ENCODE measurements at places on chromosomes 4 and X.

- DNase-seq: no peak
These were observed 26.9 kb downstream of the PAPSS1 start for GRCh38 chr4:107693132-107693531.

DNA sequence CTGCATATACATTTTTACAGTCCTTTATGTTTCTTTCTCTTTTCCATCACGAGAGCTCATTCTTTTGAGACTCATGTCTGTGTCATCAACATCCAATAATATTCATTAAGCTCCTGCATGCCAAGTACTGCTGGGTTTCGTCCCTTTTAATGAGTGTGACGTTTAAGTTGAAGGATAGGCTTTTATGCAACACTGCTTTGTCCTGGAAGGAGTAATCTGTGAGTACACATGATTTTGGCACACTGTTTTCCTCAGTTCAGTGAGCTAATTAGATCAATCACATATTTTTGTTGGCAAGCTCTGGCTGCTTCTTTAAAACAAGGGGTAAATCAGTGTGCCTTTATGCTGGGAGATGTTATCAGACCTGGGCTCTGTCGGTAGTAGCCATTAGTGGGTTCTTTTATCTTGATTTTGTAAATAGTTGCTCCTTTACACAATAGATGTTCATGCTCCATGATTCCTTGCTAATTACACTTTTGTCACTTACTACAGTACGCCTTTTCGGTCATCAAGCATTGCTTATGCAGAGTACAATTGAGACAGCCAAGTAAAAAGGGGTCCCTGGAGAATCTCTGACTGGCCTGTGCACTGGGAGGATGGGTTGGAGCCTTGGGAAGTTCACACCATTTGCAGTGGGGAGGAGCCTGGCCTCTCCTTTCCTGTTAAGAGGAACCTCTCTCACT is 132.6 kb downstream of the FHIP1A start:
- DNase-seq: no peak

GRCh38 chrX:128650326-128650725 is 598.1 kb upstream of the ACTRT1 start:
- no peak for DNase-seq

DNA sequence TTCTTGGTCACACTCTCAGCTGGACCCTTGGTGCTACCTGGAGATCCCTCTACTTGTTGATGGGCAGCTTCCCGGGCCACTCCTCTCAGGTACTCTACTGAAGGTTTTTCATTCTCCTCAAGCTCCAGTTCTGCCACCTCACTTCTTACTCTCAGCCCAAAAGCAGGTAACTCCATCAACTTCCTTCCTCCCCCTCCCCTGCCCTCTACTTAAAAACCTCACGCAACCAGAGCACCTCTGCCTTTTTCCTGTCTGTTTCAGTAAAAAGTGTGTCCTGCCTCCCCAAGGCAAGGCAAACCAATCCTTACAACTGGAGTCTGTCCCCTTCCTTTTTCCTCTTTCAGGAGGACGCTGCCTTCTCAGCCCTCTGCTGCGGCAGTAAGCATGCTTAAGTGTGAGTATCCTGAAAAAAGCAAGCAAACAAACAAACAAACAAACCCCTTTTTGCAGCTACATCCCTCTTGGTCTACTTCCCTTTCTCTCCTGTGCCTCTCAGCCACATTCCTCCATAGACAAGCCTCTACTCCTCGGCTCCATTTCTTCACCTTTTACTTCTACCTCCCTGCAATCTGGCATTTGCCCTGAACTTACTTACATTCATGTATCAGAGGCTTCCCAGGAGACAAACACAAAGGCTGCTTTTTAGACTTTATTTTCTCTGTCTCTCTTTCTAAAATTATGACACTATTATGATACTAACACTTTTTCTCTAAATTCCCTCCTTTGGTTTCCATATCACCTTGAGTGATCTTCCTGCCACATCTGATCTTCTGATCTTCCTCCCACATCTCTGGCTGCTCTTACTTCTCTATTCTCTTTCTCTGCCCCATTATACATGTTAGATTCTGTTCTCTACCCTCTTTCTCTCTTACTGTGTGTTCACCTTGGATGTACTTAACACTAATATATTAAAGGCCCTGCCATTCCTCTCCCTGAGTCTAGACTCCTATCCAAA is 5.4 kb downstream of the ALPK1 start:
- no peak for DNase-seq

DNA sequence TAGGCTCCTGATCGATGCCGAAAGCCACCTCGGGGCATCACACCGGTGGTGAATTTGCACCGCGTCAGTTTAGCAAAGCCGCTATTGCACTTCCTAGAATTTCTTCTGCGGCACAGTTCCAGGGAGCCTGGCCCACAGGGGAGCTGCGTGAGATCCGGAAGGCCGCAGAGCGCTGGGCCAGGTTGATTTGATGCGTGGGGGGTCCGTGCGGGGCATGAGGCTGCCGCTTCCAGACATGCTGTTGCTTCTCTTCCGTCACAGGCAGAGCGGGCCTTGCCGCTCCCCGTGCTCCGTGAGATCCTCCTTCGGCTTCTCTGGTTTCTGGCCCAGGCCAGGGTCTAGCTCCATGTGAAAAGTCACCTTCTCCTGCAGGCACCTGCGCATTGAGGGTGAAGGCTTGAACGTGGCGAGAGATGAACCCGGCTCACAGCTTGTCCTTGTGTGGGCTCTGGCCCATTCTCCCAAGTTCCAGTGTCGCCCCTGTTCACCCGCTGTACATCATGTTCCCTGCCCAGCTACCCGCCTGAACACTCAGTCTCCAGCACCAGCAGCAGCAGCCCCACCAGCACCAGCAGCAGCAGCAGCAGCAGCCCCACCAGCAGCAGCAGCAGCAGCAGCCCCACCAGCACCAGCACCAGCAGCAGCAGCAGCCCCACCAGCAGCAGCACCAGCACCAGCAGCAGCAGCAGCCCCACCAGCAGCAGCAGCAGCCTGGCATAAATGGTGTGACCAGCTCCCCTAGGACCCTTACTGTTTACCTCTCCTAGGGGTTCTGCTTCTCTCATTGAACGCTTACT is 131.2 kb downstream of the TRIML1 start:
- DNase-seq: no peak

- DNase-seq: no peak
These were observed 646 bp upstream of the SLC7A11 start for GRCh38 chr4:138242834-138243156.

- no peak for DNase-seq
These were observed 578 bp downstream of the CHIC2 start for GRCh38 chr4:54063737-54064316.

- no peak for DNase-seq
These were observed 91.6 kb downstream of the FUNDC1 start for GRCh38 chrX:44451056-44451455.

- no peak for DNase-seq
These were observed 39.7 kb upstream of the IL9R start for GRCh38 chrX:155957843-155958242.

DNA sequence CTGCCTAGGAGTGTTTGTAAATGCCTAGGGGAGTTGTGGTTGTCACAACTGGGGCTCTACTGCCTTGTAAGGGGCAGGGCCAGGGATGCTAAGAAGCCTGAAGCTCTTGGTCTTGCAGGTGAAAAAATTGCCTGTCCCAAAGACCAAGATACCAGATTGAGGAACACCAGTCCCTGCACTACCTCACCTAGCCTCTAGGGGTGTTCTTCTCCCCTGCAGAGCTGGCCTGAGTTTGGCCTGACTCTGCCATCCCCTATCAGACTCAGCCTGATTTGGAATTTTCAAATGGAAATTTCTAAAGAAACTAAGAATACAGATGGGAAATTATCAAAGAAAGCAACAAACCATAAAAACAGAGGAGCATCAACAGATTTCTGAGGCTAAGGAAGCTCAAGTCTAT is 90.4 kb downstream of the ZC4H2 start:
- DNase-seq: no peak

- DNase-seq: no peak
These were observed 357.5 kb downstream of the PPP1R2C start for GRCh38 chrX:42420426-42420825.

DNA sequence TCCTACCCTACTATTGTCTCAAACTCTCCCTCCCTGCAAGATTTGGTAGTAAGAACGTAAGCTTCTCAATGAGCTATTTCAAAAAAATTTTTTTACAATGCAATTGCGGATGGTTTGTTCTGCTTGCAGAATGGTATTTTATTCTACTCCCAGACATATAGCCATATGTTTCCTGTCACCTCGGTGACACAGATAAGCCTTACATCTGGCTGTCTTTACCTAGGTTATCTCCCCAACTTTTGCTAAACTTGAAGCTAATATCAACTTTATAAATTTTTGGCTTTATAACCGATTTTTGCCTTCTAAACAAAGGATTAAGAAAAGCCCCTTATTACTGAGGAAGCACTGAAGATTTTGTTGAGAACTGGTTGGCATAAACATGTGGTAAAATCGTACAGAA is 331.5 kb downstream of the TENM3 start:
- DNase-seq: no peak

DNA sequence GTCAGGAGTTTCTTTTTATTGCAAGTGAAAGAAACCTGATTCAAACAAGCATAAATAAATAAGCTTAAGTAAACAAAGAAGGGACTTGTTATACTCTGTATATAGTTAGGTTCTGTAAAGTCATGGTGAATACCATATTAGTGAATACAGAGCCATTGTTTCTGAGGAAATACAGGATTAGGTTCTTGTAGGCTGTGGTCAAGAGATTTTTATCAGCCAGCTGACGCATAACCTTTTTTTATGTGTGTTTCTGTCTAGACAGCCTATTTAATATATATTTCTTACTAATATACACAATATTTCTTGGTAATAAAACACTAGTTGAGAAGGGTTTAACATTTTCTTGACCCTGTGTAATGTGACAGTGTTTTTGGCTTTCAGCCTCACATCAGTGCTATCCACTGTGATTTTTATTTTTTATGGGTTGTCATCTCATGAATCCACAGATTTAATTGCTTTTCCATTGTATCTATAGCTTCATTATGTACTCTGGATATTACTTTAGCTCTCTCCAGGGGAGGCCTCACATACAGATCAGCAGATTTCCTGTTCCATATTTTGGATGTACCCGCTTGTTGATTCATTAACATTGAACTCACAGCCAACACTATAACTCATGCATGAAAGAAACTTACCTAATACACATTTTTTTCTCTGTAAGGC is 8.0 kb downstream of the HERC3 start:
- DNase-seq: no peak

DNA sequence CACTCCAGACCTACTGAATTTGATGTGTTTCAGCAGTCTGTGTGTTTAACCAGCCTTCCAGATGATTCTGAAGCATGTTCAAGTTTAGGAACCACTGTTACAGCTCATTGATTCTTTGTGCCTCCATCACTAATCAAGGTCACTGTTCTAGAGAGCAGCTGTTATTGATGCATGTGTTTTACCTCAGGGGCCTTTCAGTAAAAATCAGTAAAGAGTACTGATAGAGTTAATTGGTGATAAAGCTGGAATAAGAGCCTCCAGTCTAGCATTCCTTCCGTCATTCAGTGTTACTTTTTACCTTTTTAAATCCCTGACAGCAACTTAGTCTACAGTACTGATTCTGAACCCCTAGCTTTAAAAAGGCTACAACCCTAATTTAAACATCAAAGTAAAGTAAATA is 12.9 kb downstream of the CPEB2 start:
- DNase-seq: no peak

DNA sequence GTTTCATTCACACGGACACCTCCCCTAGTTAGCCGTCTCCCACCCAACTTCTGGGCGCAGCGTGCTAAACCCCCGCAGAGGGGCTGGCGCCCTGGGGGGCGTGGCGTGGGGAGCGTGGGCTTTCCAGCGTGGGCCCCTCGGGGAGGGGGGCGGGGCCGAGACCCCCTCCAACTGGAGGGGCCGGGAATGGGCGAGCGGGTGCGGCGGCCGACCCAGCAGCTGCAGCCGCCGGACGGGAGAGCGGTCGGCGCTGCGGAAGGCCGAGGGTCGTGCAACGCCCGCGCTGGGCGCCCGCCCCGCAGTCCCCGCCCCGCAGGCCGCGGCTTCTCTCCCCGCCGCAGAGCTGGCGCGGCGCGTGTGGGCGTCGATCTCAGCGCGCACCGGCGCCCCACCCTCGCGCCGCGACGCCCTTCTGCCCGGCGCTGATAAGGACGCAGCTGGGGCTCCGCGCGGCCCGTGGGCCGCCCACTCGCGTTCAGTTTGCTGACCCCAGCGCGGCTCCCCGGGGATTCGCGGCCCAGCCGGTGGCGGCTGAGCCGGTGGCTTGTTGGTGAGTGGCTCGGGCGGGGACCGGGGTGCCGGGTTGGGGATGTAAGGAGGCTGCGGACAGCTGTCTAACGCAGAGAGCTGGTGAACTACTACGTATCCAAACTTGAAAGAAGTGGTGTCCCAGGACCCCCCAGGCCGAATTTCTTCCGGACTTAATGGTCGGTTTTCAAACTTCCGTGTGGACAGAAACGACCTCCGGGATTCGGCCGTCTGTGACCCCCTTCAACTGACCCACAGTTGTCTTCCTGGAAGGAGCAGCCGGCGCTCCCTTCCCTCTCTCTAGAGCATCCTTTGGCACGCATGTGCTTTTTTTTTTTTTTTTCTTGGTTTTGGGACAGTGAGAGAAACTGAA is 1.5 kb downstream of the FHDC1 start:
- DNase-seq: no peak

- DNase-seq: no peak
These were observed 236.2 kb upstream of the NUDT6 start for GRCh38 chr4:123158576-123158975.

DNA sequence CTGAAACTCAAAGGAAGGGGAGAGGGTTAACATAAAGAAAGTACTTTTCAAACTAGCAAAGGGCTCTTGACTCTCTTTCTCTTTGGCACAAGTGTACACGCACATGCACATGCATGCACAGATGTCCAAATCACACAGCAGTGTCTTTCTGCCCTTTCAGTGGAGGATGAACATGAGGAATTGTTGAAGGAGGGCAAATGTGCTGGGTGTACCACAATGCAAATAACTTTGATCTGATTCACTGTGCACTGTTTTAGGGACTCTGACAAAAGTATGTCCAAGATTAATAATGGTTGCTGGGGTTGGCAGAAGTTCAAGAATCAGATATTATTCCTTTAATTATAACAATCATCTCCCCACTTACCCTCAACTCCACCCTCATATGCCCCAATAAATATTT is 93.8 kb downstream of the GPC4 start:
- DNase-seq: no peak

DNA sequence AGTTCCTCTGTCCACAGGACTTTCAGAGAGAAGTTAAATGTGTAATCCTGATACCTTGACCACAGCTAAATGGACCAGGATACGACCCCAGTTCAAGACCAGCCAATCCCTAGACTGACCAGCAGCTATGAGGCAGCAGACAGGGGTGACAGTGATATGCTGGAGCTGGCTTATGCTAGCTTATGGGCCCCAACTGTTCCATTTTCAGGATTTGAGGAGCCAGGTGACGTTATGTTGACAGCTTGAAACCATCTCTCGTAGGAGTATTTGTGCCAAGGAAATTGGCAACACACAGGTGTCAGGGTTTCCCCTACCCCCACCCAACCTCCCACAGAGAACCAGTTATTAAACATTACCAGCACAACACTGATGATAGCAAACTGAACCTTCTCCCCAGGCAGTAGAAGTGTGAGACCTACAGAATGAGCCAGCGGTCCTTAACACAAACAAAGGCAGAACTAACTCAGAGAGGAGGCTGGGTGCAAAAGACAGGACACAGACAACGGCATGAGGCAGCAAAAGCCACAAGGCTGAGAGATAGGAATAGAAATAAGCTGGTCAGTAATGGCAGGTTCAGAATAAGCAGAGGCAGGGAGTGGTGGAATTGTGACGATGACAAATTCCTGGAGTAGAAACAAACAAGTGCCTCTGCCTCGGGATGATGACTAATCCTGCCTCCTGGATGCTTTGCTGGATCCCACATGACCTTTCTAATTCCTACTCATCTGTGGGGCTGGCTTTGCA is 85.6 kb upstream of the CPEB2 start:
- no peak for DNase-seq

- DNase-seq: no peak
These were observed 69.5 kb downstream of the PDE5A start for GRCh38 chr4:119559044-119559647.
